ENCODE measurements at places on chromosomes 1 and 21.

DNA sequence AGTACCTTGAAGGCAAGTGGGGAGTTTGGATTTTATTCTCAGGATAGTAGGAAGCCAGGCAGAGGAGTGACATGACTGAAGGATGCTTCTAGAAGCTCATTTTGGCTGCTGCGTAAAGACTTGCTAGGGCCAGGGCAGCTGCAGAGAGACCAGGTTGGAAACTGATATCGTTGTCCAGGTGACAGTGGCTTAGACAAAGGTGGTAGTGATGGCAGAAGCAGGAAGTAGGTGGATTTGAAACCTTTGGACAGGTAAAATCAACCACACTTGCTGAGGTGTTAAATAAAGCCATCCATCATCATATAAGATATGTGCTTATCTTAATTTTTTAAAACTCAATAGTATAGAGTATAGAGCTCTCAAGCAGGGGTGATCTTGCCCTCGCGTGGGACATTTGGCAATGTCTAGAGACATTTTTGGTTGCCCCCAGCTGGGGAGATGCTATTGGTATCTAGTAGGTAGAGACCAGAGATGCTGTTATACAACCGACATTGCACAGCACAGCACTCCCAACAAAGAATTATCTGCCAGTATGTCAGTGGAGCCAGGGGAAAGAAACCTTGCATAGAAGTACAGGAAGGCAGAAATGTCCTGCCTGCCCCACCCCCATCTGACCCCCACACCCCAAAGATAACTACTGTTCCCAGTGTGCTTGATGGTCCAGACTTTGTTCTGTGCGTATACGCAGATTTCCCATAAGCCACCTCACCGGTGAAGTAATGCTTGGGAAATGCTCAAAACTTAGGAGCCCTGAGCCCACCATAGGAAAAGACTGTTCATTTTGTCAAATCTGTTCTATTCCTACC is 31.1 kb downstream of the TMEM51 start:
- no peak for DNase-seq

DNA sequence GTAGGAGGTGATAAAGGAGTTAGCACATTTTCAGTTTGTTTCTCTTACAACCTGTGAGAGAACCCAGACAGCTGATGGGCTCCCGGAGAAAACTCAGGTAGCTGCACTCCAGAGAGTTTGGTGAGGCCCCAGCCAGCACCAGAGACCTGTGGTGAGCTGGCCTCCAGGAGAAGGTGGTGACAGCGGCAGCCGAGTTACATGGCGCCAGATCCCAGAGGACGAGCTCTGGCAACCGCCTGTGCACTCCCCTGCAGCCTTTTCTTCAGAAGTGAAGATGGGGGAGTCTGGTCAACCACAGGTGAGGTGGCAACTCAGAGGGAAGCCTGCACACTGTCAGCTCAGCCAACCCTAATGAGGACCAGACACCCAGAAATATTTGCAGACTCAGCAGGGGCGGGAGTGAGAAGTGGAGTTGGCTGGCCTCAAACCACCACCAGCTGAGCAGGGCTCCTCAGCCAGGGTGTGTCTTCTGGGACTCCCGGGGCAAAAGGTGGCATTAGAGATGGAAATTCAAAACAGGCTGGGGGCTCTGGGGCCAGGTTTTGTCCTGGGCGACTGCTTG is 209.7 kb downstream of the SETD4 start:
- no peak for DNase-seq

DNA sequence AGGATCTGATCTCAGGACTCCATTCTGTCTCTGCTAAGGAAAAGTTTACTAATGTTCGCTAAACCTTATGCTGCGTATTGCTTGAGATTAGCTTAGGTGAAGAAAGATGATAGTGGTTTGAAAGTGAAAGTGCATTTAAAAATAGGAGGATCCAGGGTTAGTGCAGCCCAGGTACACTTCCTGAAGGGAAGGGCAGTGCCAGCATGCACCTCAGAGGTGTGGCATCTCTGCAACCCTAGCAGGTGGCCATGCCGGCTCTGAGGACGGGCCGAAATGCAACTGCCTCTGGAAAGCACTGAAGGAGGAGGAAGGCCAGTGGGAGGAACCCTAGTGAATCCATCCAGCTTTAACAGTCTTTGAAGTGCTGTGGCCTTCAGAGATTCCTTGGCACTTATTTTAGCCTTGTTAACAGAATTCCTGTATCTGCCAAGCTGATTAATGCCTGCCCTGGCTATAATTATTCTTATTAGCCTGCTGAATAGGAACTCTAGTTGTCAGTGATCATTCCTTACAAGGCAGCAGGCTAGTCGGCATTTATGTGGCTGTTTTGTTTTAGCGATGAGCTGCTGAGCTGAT is 5.5 kb downstream of the PTGFRN start:
- DNase-seq, result no peak

GRCh38 chr1:41461790-41462679 is 22.4 kb downstream of the EDN2 start:
- DNase-seq, result no peak

DNA sequence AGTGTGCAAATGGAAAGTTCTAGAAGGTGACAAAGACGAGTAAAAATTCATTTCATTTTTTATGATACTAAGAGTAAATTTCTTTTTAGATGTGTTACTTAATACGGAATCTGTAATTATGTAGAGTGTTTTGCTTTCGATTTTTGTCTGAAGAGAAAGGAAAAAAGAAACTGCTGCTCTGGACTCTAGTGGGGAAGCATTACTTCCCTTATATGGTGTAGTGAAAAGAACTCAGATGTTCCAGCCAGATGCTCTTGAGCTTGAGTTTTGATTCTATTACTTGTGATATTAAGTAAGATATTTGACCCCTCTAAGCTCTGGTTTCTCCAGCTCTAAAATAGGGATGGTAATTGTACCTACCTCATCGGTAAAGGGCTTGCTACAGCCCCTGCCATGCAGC is 12.2 kb upstream of the GPR161 start:
- DNase-seq, result no peak

DNA sequence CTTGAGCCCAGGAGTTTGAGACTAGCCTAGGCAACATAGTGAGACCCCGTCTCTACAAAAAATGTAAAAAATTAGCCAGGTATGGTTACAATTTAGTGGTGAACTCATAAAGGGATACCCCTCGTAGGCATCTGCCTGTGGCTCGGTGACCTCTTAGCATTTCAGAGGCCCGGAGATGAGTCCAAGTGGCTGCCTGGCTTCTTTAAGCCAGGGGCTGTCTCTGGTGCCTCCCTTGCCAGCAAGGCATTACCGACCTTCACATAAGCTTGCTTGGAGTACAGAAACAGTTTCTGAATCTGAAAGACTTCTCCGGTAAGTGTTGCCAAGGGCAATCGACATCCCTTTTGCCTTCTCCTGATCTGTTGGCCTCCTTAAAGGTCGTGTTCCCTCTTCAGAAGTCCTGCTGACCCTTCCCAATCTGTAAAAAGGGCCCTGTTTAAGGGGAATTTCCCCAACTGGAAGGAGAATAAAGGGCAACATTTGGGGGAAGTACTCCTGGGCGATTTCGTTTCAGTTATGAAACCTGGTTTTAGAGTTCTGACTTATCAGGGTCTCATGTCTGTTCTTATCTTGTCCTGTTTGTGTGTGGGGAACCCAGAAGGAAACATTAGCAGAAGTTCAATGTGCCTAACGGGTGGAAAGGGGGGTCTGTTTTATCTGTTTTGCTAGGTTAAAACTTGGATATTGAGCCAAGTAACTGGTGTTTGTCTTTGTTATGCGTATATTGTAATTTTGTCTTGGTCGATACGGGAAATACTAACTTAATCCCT is 32.9 kb downstream of the KIFAP3 start:
- DNase-seq, result no peak

GRCh38 chr1:202270871-202271326 is 70.8 kb downstream of the UBE2T start:
- DNase-seq, result no peak

DNA sequence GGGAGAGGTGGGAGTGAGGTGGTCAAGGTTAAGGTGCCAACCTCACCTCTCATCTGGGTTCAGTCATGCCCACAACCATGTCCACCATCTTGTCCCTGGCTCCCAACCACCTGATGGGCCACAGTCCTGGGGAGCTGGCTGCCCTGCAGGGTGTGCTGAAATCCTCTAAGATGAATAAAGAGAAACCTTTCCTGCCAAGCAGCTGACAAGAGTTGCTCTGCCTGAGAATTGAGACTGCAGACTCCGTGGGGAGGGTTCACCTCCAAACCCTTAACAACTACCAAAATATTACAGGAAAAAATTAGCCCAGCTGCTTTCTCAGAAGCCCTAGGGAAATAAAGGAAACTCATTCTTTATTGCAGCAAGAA is 15.2 kb upstream of the FGR start:
- DNase-seq, result no peak

- no peak for DNase-seq
These were observed 97.1 kb downstream of the DUSP10 start for GRCh38 chr1:221644663-221645258.

DNA sequence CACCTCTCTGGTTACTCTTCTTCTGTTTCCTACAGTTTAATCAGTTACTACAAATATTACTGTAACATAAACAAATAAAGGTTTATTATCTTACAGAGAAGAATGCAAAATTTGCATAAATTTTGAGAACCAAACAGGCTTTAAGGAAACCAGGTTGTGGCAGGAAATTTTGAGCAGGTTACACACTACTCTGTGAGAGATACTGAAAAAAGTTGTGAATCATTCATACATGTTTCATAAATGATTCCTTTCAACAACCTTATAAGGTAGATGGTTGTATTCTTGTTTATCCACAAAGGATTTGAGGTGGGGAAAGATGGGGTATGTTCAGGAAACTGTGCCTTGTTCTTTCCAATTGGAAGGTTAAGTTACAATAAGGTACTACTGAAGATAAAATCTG is 58.6 kb downstream of the MAST2 start:
- DNase-seq, result no peak

GRCh38 chr1:200774735-200775444 is 36.2 kb downstream of the CAMSAP2 start:
- DNase-seq, result no peak

DNA sequence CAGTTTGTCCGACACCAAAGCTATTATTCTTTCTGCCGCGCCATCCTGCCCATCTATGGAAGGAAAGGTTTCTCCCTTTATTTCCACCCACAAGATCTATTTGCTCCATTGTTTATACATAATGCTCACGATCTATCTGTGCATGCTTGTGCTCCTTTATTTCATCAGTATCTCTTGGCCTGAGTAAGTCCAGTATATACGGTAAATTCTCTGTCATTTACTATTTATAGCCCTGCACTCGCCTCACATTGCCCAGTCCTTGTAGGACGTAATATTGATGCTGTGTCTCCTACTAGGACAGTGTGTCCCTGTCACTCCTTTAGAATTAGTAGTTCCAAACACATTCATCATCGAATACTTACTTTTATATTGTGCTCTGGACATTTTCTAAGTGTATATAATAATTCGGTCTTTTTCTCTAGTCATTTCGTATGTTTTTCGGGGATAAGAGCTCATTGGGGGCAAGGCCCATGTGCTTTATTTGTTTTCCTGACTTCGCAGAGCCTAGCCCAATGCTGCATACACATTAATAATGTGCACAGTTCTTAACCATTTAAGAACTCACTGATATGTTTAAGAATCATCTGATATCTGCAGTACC is 3.1 kb upstream of the NID1 start:
- no peak for DNase-seq

DNA sequence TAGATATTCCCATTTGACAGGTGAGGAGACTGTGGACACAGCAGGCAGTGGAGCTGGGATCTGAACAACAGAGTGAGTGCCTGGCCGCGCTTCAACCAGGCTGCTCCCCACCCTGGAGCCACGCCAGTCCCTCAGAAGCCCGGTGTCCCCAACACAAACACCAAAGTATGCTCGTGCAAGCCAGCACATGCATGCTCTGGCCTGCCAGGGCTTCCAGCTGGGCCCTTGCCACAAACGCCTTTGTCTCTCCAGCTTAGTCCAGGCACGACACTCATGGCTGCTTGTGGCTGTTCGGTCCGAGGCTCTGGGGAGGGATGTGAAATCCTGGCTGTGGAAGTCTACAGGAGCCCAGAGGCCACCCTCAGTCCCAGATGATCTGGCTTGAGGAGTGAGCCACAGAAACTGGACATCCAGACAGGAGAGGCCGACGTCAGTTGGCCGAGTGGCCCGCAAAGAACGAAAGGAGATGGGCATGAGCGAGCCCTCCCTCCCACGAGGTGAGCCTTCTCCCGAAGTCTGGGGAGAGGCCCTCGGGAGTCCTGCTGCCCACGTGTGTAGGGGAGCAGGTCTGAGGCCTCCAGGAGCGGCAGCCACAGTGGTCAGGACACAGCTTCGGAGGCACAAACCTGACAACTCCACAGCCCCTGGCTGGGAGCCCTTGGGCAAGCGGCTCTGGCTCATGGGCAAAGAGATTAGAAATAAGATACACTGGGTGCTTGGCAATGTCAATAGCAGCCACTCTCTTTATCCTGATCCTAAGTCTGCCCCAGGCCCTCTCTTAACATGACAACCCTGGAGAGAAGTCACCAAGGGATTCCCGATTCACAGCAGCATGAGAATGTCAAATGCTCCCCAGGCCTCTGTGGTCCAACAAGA is 117.1 kb upstream of the IFFO2 start:
- DNase-seq, result no peak

- DNase-seq, result no peak
These were observed 40.3 kb downstream of the MAP10 start for GRCh38 chr1:232845406-232845955.

DNA sequence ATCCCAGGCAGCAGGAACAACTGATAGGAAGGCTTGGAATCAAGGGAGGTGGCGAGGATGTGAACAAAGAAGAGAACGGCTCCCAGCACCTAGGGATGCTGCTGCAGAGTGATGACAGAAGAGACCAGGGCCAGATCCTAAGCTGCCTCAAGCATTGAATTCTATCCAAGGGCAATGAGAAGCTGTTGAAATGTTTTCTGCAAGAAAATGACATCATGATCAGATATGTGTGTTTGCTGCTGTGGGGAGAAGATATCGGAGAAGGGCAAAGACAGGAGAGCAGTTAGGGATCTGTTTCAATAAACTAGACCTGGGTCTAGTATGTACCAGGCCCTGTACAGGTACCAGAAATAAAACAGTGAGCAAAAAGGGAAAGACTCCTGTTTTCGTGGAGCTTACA is 194.7 kb upstream of the RAB4A start:
- DNase-seq, result no peak

DNA sequence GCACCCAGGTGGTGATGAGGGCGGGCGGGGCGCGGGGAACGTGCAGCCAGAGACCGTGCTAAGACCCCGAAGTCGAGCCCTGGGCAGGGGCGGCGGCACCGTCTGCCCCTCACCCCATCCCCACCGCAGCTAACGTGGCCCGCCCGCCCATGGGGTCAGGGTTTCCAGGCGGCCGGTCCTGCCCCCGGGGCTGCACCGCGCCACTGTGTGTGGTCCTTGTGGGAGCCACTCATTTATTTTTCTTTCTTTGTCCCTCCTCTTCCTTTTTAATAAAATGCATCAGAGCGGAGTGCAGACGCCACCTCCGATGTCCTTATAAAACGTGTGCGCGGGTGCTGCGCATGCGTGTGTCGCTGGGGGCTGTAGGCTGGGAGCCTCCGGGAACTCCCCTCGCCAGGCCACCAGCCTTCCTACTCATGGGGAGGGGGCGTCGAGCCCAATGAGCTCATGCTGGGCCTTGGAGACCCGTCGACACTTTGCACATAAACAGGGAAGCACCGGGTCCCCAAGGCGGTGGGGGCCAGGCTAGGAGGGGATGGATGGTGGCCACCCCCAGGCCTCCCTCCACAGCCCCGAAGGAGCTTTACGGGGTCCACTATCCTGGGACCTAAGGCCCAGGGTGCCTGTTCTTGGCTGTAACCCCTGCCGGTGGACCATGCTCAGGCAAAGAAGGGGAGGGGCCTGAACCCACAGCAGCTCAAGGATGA is 59.9 kb downstream of the WNT9A start:
- no peak for DNase-seq

- DNase-seq, result no peak
These were observed 75.5 kb downstream of the ASTN1 start for GRCh38 chr1:177088966-177089365.

GRCh38 chr1:157247005-157247763 is 109.0 kb upstream of the ETV3 start:
- DNase-seq, result no peak

- DNase-seq, result no peak
These were observed 347.9 kb downstream of the USH2A start for GRCh38 chr1:216075339-216075738.

Data from activated naive CD4-positive, alpha-beta T cell (primary cell).